HTR-8/SVneo (cell line): ENCODE measurements at places on chromosomes 7 and 10.

- no peak for DNase-seq
These were observed 22.7 kb upstream of the SMNDC1 start for GRCh38 chr10:110327262-110327914.

DNA sequence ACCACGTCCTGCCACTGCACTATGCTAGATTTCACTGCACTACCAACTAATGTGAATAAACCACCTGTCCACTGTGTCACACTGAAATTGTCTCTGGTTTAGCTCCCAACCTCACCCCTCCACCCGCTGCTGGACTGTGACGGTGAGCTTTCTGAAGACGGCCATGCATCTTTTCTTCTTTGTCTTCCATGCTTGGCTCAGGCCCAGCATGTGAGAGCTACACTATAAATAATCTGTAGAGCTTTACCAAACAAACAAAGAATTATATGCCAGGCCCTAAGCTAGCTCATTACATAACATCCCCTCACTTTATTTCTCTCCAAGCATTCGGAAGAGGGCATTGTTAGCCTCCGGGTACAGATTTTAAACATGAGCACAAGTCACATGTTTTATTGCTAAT lies 633.2 kb downstream of the TNS3 start:
- no peak for DNase-seq

DNA sequence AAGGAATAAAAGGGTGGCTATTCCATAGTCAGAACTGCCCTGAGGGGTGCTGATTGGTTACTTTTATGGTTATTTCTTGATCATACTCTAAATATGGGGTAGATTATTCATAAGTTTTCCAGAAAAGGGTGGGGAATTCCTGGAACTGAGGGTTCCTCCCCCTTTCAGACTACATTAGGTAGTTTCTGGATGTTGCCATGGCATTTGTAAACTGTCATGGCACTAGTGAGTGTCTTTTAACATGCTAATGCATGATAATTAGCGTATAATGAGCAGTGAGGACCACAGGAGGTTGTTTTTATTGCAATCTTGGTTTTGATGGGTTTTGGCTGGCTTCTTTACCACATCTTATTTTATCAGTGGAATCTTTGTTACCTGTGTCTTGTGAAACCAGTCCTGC lies 26.5 kb upstream of the POT1 start:
- no peak for DNase-seq

DNA sequence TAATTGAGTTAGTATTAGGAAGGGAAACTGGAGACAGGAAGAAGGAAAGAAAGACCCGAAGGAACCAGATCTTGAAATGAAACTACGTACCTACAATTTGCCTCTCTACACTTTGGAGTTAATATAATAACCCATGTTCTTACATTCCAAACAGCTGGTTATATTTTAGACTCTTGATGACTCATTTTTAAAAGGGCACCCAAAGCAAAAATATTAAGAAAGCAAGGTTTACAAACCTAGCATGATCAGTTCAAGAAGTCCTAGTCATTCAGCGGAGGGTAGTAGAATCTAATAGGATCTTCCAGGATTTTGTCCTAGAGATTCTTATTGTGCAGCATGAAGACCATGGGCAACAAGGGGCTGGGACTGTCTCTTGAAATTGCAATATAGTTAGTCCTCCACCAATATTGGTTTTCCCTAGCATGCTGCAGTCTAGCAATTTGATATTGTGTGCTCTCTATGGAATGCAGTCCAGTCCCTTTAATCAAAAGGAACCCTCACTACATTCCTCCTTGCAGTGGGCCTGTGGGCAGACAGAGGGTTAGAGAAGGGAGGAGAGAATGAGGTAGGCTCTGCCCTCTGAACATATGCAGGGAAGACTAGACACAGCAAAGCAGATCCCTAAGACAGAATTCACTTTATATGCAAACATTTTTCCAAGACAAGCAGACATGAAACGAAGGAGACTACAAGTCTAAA lies 230.3 kb downstream of the INHBA start:
- no peak for DNase-seq

GRCh38 chr7:26675143-26675887 lies 189.1 kb downstream of the SKAP2 start:
- DNase-seq: no peak

- no peak for DNase-seq
These were observed 263.1 kb upstream of the HGF start for GRCh38 chr7:82032901-82033300.

DNA sequence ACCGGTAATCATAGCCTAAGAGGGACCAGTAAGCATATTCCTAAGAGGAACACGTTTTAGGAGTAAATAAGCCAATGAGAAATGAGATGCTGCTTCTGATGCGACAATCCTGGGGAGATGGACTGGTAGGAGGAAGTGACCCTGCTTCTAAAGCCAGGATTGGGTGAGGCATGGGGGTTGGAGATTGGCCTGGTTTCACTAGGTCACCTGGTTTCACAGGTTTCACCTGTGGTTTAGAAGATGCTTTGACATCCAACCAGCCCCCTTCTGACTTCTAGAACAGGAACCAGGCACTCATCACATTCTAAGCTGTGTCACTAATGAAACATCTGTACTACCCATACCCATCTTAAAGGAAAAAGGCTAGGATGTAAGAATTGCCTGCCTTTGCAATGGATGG lies 53.0 kb upstream of the BAMBI start:
- DNase-seq: no peak

- DNase-seq: no peak
These were observed 52.3 kb upstream of the ANTXRL start for GRCh38 chr10:46234431-46235060.

DNA sequence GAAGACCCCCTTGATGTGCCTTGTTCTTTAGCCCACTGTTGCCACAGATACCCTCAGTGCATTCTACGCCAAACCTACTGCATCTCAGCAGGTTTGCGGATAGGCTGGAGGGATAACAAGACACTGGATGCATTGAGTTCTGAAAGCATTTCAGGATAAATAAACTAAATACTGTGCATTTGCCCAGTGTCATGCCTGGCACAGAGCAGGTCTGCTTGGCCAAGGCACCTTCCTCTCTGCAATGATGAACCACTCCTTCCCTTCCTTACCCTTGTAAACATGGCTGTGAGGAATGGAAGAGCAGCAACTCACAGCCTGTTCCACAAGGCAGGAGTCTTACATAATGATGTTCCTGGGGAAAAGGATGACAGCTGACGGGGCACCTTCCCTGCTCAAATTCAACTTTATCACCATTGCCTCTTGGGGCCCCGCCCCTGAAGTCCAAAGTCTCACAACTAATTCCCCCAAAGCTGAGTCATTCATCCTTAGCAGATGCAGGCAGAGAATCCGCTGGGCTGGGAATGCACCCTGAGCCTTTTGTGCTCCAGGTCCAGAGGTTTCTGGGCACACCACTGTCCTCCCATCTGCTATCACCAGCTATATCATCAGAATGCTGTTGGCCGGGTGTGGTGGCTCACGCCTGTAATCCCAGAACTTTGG lies 11.6 kb downstream of the DDX56 start:
- DNase-seq: peak; percentile 36

DNA sequence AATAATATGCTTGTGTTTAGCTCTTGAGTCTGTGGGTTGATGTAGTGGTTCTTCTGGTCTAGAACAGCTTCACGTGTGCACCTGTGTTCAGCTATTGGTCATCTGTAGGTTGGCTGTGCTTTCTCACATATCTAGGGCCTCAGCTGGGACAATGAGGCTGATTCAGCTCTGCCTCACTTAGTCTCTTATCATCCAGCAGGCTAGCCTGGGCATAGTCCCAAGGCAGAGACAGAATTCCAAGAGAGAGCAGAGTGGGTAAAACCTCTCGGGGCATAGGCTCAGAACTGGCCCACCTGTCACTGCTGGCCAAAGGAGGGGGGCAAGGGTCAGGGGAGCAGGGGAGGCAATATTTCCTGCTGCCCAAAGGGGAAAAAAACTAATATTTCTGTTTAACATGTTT lies 32.0 kb upstream of the MXI1 start:
- DNase-seq: no peak
